Stimulated activated CD8-positive, alpha-beta memory T cell treated with anti-CD3 and anti-CD28 coated beads, Interleukin-15, amount 100 ng/mL, for 4 hours (primary cell): ENCODE measurements at places on chromosomes 12 and 14.

- no peak for DNase-seq
Observed at GRCh38 chr12:46958053-46958452, 121.4 kb upstream of the PCED1B start.

GRCh38 chr14:79745046-79745445 lies 466.3 kb downstream of the DIO2 start:
- DNase-seq = no peak

- no peak for DNase-seq
Observed at GRCh38 chr14:102210421-102211042, 70.8 kb downstream of the WDR20 start.

DNA sequence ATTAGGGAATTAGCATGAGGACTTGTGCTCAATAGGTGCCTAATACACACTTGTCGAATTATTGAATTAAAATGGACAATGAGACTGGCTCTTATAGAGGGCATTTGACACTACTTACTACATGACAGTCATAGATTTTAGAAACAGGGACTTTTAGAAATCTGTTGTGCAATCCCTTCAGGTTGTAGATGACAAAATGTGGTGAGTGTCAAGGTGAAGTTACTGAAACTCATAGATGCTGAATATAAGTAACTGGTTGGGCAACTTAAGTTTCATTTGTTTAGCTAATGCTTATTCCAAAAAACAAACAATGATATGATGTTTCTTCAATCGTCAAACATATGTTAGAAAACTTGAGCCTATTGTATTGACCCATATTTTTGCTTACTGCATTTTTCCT lies 12.9 kb upstream of the PEX5 start:
- DNase-seq = no peak

- peak; percentile 62 for DNase-seq
Observed at GRCh38 chr12:57240066-57240921, 10.7 kb downstream of the STAC3 start.

DNA sequence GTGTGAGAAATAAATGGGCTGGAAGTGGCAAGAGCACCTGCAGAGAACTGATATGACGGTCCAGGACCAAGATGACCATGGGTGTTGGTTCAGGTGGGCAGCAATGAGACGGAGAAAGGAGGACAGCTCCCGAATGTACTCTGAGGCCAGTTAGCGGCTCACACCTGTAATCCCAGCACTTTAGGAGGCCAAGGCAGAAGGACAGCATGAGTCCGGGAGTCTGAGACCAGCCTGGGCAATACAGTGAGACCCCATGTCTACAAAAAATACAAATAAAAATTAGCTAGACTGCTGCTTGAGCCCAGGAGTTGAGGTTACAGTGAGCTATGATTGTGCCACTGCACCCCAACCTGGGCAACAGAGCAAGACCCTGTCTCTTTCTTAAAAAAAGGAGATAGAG lies 60.1 kb downstream of the FOXN3 start:
- no peak for DNase-seq

DNA sequence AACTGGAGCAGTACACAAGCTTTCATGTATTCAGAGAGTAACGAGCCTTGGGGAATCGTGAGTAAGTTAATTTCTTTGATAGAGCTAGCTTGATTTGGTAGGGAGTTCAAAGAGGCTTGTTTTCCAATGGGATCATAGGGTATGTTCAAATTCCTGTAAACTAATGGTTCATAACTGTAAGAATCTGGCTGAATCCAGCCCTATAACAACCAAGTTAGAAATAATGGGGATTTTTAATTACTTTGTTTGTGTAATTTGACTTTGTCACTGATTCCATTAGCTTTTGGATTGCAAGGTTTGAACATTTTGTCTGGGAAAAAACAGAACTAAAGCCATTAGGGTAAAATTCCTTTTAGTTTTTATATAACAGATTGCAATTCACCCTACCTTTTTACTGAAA lies 94.0 kb downstream of the WNK1 start:
- DNase-seq = no peak

GRCh38 chr14:65854215-65854614 lies 441.7 kb downstream of the FUT8 start:
- DNase-seq = no peak

- DNase-seq = no peak
Observed at GRCh38 chr12:4202918-4203317, 70.6 kb upstream of the CCND2 start.

DNA sequence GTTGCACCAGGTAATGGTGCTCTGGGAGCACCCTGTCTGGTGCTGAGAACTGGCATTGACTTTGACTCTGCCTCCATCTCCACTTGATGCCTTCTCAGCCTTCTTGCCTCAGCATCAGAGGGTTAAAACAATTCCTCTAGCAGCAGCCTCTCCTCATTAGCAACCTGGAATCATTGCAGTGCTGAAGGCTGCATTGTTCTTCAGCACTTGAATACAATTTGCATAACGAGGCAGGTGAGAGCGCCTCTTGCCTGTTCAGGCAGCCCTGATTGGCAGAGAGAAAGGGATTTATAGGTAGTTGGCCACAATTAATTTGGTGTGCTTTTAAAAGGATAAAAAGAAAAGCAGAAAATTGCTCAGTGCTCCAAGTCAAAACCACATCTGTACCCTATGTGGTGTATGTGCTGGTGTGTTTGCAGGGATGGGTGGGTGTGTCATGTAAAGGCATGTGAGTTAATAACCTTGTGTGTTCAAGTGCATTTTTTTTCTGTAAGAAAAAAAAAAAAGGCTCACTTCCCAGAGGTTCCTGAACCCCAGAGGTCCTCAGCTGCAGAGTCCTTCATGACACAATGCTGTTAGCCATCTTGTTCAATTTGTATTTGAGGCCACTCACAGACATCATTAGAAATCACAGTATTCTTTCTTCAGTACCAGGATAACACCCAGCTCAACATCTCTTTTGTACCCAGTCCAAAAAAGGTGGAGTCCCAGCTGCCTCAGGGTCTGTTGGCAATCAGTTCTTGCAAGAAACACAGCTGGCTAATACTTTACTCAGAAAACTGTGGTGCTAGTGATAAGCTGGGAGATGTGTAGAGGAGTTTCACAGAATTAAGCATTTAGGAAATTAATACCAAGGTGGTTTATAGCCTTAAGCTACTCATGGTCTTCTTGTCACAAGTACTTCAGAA lies 385.6 kb downstream of the GRIN2B start:
- no peak for DNase-seq

- no peak for DNase-seq
Observed at GRCh38 chr14:68651652-68652432, 141.0 kb downstream of the ZFP36L1 start.

GRCh38 chr12:100820314-100820713 lies 25.7 kb downstream of the ANO4 start:
- DNase-seq = no peak

DNA sequence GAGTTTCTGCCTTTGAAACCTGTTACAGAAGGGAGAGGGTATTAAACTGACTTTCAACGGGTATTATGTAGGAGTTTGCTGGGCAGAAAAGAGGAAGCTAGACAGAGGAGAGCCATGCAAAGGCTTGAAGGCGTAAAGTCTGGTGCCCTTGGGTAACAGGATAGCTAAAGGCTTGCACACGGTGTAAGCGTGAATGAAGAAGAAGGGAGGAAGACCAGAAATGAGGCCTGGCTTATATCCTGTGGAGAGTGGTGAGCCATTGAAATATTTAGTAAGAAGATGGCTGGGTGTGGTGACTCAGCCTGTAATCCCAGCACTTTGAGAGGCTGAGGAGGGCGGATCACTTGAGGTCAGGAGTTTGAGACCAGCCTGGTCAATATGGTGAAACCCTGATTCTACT lies 22.6 kb downstream of the SUDS3 start:
- no peak for DNase-seq

DNA sequence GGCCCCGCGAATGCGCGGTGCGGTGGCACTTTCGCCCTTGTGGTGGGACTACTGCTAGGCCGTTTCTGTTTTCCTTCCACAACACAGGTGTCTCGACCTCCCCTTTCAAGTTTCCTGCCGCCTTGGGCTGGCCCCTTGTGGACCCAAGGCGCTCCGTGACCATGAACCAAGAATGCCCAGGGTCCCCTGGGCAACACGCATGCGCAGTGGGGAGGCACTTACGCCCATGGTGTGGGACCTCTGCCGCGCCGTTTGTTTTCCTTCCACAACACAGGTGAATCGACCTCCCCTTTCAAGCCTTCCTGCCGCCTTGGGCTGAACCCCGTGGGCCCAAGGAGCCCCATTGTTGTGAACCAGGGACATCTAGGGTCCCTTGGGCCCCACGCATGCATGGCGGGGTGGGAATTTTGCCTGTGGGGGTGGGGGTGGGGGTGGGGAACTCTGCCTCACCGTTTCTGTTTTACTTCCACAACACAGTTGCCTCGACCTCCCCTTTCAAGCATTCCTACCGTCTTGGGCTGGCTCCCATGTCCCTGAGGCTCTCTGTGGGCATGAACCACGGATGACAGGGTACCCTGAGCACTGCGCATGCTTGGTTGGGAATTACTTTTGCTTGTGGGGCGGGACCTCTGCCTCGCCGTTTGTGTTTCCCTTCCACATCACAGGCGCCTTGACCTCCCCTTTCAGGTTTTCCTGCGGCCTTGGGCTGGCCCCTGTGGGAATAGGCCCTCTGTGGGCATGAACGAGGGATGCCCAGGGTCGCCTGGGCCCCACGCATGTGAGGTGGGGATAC lies 355.1 kb downstream of the ALG10 start:
- no peak for DNase-seq

GRCh38 chr14:78259831-78260230 lies 89.7 kb downstream of the NRXN3 start:
- DNase-seq = no peak

- no peak for DNase-seq
Observed at GRCh38 chr12:1629338-1630132, 504 bp downstream of the WNT5B start.

- DNase-seq = peak; percentile 55
Observed at GRCh38 chr12:49347311-49348193, 864 bp downstream of the DNAJC22 start.

DNA sequence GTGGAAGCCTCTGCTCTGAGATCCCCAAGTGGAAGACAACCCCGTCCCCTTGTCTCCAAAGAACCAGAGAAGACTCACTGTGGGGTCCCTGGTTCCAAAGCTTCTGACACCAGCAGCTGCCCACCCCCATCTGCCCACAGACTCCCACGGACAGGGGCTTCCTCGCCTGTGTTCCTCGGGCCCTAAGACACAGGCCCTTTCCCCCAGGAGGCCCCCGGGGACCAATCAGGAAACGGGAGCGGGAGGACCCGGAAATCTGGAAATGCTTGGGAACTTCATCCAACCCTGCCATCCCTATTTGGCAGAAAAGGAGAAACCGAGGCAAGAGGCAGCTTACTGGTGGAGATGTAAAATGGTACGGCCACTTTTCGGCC lies 113.1 kb downstream of the NCOR2 start:
- DNase-seq = no peak

DNA sequence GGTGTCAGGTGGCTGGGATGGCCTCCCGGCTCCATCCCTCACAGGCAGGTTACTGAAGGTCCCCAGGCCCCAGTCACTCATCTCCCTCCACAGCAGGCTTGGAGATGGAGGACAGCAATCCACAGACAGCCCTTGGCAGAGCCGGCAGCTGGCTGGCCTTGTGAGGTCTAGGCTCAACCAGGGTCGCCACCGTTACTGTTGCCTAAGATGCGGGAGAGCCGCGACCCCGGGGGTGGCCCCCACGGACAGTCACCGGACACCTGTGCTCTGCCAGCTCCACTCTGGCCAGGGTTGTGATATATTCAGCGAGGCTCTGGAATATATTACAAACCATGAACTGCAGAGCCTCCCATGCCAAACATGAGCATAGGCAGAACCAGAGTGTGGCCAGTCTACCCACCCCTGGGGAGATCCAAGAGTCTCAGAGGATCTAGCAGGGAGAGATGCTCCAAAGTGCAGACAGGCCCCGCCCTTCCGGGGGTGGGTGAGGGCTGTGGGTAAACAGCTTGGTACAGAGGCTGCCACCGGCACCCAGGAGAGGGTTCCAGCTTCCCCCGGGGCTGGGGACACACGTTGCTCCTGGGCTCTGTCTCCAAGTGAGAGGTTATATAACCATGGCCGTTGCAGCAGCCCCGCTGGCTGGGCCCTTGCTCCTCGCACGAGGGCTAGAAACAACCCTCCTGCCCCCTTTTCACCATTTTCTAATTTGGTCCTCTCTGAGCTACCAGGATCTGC lies 55.9 kb upstream of the DIO3 start:
- no peak for DNase-seq

DNA sequence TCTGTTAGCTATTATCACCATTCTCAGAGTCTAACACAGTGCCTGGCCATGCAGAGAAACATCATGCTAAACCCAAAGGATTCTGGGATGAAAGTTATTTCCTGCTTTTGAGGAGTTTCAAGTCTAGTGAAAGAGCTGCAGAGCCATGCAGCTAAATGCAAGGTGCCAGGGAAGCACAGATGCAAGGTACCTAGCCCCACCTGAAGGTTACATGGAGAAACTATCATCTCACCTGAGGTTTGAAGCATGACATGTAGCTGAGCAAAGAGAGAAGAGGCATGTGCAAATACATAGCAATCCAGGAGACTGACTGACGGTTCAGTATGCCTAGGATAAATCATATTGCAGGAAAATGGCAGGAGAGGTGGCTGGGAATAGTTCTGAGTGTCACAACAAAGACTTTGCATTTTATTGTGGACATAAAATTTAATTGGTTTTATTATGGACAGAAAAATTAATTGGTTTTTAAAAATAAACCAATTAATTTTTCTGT lies 170.4 kb downstream of the PRKD1 start:
- no peak for DNase-seq

DNA sequence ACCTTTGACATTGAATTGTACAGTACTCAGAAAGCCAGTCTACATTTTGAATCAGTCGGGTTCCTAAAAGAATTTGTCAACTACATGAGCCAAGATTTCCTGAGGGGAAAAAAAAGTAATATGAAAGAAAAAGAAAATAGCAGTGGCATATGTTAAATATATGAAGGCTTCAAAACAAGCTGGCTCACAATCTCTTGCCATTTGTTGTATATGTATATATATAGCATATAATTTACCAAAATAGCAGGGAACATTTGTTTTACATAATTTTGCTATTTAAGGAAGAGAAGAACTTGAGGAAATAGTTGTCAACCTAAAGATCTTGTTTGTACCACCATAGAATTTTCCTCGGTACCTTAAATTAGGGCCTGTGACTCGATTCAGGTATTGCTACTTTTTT lies 16.9 kb downstream of the SVOP start:
- no peak for DNase-seq

- no peak for DNase-seq
Observed at GRCh38 chr12:93839064-93839463, 161.9 kb downstream of the CRADD start.

DNA sequence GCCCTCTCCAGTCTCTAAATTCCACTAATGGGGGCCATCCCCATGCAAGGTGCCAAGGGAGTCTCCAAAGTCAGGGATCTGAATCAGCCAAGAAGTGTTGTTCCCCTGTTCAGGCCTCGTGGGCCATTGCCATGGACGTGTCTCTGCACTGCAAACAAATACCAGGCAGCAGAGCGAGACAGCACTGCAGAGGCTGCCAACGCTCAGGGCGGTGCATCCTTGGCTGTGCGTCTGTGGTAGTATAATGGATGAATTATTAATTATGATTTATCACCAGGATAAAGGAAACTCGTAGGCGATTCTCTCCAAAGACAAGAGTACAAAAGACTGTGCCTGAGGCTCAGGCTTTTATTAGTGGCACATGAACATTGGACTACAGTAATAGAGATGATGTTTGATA lies 122.3 kb upstream of the NTF3 start:
- DNase-seq = no peak

- peak; percentile 15 for DNase-seq
Observed at GRCh38 chr12:120534703-120535655, 823 bp downstream of the RNF10 start.
